ENCODE measurements at places on chromosomes 16 and 17.

- no peak for DNase-seq
Observed at GRCh38 chr17:10606110-10606509, 51.0 kb downstream of the MYH3 start.

DNA sequence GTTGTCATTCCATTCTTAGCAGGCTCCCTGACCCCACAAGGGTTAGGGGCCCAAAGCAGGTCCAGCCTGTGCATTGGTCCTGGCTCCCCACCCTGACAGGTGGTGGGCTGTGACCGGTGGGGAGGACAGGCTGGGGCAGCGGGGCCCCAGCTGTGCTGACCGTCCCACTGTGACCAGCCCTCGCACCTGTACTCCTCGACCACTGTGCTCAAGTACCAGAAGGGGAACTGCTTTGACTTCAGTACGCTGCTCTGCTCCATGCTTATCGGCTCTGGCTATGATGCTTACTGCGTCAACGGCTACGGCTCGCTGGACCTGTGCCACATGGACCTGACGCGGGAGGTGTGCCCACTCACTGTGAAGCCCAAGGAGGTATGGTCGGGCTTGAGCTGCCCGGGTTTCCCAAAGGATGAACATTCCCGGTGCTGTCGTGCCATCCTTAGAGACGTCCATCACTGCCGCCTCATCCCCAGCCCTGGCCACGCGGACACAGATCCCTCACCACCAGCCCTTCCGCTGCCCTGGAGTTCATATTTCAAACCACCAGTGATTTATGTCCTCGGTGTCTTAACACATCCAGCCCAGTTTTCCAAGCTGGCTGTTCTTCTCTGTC is 7.3 kb downstream of the DRC7 start:
- DNase-seq = no peak

- no peak for DNase-seq
Observed at GRCh38 chr17:16215002-16215272, 397 bp downstream of the NCOR1 start.

- DNase-seq = no peak
Observed at GRCh38 chr17:19343256-19343630, 19.3 kb downstream of the B9D1 start.

DNA sequence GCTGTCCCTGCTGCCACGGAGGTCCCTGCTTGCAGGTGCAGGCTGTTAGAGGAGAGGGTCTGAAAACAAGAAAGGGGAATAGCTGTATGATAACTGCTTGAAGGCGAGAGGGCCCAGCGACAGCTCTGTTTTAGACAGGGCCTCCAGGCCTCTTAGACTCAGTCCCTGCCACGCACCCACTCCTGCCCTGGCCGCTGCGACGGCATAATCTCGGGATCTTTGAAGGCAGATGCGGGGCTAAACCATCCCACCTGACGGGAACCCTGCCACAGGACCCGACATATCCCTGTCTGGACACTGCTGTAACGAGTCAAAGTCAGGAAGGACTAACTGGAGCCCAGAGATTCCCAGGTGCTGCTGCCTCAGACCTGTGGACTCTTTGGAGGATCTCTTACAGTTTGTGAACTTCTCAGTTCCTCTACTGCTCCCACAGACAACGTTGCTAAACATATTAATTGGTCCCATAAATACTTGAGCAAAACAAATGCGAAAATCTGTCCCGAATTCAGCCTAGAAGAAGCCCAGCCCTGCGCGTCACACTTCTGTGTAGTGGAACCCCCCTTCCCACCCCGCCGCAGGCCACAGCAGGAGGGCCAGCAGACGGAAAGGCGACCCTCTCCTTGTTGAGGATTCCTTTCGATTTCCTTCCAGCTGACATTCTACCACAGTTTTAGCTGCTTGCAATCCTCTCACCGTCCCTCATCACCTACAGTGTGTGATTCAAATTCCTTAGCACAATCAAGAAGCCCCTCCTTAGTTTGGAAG is 998 bp upstream of the TMEM11 start:
- DNase-seq = no peak

DNA sequence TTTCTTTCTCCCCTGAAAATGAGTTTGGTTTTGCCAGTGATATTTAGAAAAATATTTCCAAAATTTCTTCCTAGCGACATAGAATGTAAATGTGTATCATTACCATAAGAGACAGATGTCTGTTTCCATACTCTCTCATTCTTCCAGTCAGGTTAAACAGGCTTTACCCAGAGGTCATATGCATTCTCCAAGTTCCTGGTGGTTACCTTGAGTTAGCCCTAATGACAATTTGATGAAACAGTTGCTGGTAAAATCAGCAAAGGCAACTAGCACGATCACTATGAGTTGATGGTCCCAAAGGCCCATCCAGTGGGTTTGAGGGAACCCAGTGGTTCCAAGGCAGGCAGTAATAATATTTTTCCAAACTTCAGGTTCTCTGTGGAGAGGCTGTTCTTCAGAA is 103.6 kb upstream of the TBX2 start:
- no peak for DNase-seq

Data from stimulated activated CD8-positive, alpha-beta memory T cell treated with anti-CD3 and anti-CD28 coated beads, Interleukin-12 subunit alpha, Interleukin-12 subunit beta, amount 100 ng/mL, for 1 hour (primary cell).